ENCODE measurements at places on chromosomes 2 and 18.

DNA sequence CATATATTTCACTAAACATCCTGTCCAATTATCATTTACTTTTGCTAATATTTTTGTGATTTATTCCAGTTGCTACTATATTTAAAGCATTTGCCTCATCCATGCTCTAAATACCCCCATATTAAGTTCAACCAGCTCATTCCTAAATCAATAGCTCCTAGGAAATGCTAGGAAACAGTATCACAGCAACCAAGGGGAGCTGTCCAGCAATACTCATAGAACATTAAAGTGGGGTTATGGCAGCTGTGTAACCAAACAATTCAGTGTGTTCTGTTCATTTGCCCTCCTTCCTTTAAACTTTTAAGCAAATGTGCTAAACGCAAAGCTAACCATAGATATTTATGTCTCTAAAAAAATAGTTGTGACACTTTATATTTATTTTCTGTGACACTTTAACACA, 41.1 kb downstream of the ACVR1C start:
- DNase-seq, result no peak

- DNase-seq, result no peak
These were observed 164.6 kb downstream of the RTP5 start for GRCh38 chr2:242034138-242034537.

DNA sequence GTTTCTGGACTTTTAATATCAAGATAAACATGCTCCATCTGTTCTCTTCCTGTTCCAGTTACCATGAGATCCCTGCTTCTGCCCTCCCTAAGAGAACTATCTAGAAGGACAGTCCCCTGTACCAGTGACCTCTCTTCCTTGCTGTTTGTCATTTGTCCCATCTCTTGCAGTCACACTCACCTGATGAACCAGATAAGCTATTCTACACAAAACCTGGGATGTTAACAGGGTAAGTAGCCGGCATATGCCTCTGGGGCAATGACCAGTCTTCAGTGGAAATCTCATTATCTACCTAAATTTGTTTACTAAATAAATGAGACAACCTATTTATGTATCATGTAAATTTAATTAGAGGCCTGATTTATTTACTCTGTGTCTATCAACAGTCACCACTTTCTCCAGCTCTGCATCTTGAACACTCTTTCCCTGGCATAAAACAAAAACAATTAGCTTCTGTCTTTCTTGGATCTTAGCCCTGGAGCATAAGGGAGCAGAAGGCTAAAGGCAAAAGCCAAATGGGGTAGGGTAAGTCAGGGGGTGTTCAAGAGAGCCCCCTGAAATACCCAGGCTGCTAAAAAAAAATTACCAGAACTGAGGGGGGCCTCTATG, 337.7 kb downstream of the ALK start:
- no peak for DNase-seq

DNA sequence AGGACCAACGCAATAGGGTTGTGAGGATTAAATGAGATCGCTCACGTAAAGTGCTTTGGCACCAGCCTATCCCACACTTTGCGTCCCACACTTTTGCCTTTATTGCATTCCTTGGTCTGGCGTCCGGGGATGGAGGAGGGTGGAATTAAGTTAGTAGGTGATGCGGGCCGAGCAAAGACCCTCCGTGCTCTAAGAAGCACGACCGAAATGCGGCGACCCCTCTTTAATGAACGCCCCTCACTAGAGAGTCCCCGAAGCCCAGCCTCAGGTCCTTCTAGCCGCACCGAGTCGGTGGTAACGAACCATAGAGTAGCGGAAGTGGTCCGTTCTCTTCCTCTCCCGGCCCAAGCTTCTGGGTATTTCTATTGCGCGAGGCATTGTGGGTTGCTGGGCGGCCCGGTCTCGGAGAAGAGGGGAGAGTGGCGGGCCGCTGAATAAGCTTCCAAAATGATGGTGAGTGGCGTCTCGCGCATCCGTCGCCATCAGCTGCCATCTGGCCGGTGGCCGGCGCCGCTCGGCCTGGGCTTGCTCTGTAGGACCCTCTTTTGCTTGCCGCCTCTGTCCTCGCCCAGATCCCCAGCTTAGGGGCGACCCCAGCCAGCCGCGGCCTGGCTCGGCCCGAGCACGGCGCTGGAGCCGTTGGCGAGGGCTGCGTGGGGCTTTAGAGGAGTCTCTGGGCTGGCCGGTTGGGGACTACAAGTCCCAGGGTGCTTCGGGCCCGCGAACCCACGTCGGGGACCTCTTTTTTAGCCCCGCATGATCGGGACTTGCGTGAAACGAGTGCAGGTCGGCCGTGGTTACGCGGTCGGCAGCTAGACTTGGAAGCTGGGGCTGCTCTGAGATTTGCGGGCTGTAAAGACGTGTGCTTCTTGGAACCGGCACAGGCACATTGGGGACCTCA, at the start of gene CCT7:
Gene CCT7, plus strand, starts transcription at position 377 of the 901 bp plus-strand sequence. Its CDS starts 71 bp downstream, at position 448.
- DNase-seq, result peak; percentile 69

GRCh38 chr2:114797942-114798341, 355.5 kb downstream of the DPP10 start:
- DNase-seq, result no peak

DNA sequence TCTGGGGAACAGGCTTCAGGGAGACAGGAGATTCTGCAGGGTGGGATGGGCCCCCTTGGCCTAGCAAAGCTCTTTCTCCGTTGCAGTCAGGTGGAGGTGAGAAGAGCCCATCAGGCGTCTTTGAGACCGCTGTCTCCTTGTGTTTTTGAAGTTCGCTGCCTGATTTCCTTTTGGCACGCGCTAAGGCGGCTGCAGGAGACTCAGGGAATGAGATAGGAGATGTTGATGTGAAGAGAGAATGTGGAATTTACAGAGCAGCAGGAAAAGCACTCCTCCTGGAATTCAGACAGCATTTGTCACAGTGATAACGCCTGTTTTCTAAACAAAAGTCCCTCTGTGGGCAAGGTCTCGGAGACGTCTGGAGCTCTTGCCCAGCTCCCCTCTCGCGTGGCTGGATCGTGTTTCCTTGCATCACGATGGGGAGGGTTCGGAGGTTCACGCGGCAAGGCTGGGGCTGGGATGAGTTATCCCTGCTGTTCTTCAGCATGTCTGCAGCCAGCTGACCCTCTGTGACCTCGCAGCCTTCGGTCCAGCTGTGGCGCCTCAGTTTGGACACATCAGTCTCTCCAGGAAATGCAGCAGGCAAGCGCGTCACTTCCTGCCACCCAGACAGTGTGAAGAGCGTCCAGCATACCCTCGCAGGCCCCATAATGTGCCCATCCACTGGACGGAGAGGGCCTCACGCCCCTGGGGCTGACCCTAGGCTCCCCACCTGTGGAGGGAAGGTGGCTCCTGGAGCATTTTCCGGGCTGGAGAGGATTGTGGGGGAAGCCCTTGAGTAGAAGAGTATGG, 30.2 kb downstream of the GLI2 start:
- DNase-seq, result no peak
